ENCODE measurements at places on chromosomes 7 and 10.

DNA sequence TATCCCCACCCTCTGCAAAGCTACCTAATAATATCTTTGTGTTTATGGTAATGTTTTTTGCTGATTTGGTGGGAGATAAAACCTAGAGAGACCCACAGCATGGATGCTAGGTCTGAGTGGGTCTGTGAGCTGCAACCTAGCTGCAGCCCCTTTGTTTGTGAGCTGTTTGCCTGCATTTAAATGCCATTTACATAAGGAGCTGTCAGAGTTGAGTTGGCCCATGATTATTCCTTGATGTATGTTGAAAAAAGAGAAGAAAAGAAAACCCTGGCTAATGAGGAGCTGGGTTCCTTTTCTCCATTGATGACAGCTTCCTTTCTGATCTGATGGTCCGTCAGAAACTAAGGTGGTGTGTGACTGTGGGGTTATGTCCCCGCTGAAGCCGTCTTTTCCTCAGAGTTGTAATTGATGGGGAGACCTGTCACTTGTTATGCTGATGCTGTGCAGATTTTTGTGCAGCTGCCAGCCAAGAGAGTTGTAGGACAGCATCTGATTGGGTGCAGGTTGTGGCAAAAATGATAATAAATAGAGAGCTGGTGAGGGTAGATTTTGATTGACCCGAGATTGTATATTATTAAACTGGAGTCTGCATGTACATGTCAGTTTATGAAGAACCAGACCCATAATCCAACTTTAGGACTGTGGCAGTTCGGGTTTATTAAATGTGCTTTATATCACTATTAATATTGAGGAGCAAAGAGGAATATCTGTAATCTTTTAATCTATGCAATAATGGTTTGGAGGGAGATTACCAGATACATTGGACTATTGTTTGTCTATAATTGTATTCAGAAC, 219.8 kb downstream of the AUTS2 start:
- no peak for DNase-seq

GRCh38 chr7:27173956-27174873, at the start of gene HOXA10:
TSS of gene HOXA10 (minus strand) at chr7:27174320. CDS start at chr7:27174306, 14 bp downstream.
- peak; percentile 87 for DNase-seq

- no peak for DNase-seq
These were observed 25.4 kb downstream of the TMEM273 start for GRCh38 chr10:49162761-49163310.

GRCh38 chr7:132213583-132213982, 362.7 kb downstream of the PLXNA4 start:
- no peak for DNase-seq

- no peak for DNase-seq
These were observed 519.6 kb downstream of the REEP3 start for GRCh38 chr10:64040781-64041180.

- no peak for DNase-seq
These were observed 44.3 kb downstream of the CCM2 start for GRCh38 chr7:45044338-45044737.

GRCh38 chr7:141262101-141263090, 188.5 kb downstream of the TMEM178B start:
- peak; percentile 14 for DNase-seq

DNA sequence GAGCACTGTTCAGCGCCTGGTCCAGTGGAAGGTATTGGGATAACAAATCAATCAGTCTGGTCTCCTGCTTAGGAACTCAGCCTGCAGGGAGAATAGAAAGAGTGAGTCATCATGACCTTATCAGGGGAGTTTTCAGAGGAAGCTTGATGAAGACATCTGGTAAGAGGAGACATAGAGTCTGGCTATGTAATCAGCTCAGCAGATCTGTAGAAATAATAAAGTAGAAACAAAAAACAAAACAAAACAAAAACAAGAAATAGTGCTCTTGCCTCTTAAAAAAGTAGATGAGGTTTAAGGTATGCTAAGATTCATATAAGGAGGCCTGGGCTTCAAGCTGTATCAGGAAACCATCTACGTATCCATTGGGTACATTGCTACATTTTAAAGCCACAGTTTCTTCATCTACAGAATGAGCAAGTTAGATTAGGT, 14.4 kb downstream of the TAS2R41 start:
- peak; percentile 82 for DNase-seq

- DNase-seq, result no peak
These were observed 37.2 kb downstream of the BAMBI start for GRCh38 chr10:28714401-28715053.

DNA sequence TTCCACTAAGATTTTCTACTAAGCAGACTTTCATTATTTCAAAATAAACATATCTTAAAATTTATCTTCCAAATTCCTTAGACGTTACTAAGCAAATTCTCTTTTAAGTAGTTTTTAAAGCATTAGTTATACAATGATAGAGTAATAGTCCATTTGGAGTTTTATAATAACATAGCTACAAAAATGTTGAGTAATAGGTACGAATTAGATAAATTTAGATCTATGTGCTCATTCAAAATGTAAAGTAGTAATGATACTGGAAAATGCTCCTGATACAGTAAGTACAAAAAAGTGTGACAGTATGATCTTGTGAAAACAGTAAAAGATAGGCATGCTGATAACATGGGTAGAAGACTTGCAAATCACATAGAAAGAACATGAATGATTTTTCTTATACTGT, 4.5 kb downstream of the DMTF1 start:
- DNase-seq, result peak; percentile 36

DNA sequence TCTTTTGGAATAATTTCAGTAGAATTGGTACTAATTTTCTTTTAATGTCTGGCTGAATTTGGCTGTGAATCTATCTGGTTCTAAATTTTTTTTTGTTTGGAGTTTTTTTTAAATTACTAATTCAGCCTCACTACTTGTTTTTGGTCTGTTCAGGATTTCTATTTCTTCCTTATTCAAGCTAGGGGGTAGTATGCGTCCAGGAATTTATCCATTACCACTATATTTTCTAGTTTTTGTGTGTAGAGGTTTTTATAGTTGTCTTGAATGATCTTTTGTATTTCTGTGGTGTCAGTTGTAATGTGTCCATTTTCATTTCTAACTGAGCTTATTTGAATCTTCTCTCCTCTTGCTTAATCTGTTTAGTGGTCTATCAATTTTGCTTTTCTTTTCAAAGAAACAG, 48.9 kb upstream of the ICA1 start:
- no peak for DNase-seq

- DNase-seq, result no peak
These were observed 30.7 kb downstream of the DUSP5 start for GRCh38 chr10:110528224-110528996.

DNA sequence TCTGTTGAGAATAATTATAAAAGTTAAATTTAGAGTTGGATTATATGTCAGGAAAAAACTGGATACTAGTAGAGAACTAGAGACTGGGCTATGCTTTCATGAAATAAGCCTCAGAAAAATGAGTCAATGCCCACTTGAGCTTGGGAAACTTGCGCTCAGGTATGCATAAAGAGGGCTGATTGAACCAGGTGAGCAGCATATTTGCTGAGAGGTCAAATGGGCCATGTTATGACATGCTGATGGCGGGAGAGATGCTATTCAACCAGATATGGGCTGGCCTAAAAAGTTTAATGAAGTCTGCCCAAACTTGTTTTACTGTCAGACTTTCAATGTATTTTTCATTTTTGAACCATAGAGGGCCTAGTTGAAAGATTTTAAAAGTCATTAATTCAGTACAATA, 837.6 kb upstream of the GHITM start:
- DNase-seq, result no peak

- DNase-seq, result no peak
These were observed 145.0 kb downstream of the DKK1 start for GRCh38 chr10:52459097-52459496.

DNA sequence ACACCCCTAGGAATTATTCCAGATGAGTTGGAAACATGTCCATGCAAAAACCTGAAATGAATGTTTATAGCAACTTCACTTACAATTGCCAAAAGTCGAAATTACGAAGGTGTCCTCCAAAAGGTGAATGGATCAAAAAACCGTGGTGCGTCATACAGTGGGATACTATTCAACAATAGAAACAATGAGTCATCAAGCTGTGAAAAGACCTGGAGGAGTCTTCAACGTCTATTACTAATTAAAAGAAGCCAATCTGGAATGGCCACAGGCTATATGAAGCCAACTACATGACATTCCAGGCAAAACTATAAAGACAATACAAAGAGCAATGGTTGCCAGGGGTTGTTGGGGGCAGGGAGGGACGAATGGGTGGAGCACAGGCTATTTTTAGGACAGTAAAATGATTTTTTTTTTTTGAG, 12.6 kb upstream of the PPP2R2D start:
- DNase-seq, result peak; percentile 12

GRCh38 chr10:17043586-17043985, 86.0 kb downstream of the CUBN start:
- DNase-seq, result no peak

- no peak for DNase-seq
These were observed 4.2 kb downstream of the CCL24 start for GRCh38 chr7:75809396-75809795.

DNA sequence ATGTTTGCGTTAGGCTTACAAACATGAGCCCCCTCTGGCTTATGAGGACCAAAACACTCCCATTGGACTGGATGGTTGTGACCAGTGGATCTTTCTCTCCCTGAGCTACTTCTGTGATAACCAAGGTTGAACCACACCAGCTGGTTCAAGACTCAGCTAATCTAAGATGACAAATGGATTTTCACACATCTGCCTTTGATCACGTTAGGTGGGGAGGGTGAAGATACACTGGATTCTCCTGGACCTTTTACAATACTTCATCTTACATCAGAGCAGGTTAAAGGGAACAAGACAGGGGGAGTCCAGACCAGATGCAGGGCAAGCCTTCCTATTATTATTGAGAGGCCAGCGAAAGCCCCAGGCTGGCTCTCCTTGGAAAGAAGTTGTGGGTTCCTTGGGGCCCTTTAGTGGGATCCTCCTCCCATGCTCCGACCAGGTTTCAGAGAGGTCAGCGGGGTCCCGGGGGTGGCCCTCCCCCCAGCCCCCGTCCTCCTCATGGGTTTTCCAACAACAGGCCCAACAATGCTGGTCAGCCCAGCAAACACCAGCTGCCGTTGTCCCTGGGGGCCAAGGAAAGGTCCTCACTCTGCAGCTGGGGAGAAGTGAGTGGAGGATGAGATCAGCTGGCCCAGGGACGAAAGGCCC, 2.8 kb downstream of the GFRA1 start:
- no peak for DNase-seq

- DNase-seq, result no peak
These were observed 66.9 kb downstream of the GLRX3 start for GRCh38 chr10:130202984-130203621.

DNA sequence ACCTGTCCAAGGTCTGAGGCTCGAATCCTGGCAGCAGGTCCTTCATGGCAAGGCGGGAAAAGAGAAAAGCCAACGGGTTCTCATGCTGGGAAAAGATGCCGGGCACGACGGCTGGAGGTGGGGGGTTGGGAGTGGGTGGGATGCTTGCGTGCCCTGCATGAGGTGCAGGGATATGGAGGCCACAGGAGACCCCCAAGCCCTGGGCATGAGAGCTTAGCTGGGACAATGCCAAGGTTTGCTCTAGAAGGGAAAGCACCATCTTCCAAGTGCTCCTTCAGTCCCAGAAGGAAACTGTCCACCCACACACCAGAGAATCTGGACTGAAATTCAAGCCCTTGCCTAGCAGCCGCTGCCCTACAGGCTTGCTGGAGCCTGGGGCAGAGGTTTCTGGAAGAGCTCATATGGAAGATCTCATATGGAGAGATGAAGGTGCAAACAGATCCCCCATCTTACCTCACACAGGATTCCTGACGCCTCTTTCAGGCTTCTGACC, 64.3 kb downstream of the ZRANB1 start:
- DNase-seq, result no peak

DNA sequence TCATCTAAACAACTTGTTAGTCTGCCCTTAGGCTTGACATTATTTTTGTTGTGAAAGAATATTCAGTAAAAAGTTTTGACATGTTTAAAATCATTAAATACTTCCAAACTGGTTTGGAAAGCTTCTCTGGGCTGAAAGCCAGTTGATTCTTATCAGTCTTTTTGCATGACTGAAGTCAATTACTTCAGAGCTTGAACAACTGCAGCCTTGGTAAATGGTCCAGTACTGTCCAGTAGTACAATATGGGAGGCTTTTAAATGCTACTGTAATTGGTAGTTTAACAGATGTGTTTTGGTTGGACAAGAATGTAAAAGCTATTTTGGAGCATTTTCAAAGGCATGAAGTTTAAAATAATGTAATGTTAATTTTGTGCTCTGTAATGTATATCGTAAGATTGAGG, 103.4 kb downstream of the SDK1 start:
- no peak for DNase-seq

- DNase-seq, result no peak
These were observed 13.6 kb downstream of the CPA1 start for GRCh38 chr7:130393841-130394411.

- DNase-seq, result no peak
These were observed 777.3 kb downstream of the CCSER2 start for GRCh38 chr10:85105614-85106255.

DNA sequence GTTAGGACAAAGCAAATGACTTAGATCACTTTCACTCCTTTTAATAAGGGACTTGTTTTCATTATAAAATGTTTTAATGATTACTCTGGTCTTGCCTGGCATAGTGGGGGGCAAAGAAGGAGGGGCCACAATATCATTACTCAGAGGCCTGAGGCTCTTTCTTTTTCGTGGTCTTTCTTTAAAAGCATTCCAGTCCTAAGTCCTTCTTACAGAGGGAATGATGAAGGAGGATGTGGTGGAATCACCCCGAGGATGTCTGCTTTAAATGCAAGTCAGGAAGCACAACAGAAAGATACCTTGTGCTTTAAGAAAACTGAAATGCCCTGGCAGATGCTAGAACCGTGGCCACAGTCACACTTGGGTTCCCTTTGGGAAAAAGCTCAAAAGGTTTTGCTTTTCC, 379.1 kb downstream of the INHBA start:
- peak; percentile 75 for DNase-seq

GRCh38 chr10:90435296-90435695, 422.5 kb downstream of the HTR7 start:
- no peak for DNase-seq

DNA sequence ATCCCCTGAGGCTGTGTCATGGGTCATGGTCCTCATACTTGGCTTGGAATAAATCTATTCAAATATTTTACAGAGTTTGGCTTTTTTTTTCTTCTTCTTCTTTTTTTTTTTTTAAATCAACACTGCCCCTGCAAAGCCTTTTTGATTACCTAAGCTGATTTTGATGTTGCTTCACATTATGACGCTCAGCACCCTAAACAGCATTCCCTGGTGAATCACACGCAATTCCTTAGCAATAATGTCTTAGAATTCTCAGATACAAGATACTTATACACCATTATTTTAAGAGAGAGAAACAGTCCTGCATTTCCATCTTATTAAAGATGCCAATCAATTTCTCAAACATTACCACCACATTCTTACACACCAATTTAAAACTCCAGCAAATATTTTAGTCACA, 323.7 kb upstream of the IGFBP3 start:
- peak; percentile 46 for DNase-seq

DNA sequence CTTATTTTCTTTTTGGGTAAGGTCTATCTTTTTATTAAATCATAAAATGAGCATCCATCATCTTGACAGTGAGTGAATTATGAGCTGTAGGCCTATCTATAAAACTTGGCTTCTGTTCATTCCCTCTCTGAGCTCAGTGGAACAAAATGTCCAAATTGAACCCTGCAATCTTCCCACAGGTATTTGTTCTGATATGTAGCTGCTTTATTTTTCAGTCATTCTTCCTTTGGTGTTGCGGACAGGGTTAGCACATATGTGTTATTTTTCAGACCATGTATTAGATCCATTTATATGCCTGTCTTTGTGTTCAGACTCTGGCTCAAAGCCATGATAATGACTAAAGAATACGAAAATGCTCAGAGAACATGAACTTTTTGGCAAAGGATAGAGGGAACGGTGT, 201.6 kb upstream of the KIAA1217 start:
- no peak for DNase-seq

Measured in EL (cell line).